ENCODE measurements at places on chromosomes 6 and 20.

DNA sequence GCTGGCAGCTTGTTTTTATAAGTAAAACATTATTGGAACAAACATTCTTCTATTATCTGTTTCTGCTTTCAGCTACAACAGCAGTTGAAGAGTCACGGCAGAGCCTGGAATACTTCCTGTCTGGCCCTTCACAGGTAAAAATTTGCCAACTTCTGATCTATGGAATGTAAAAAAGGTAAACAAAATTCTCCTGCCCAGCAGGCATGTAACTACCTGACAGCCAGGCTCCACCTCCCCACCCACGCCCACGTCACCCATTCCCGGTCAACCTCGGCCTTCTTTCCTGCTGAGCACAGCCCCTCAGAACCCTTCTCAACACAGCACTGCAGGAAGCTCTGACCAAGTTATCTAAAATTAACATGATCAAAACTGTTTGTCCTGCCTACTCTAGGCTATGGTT, 166.0 kb downstream of the DLL1 start:
- DNase-seq: no peak

- no peak for DNase-seq
Measured at GRCh38 chr6:133630651-133631050, 258.3 kb upstream of the TCF21 start.

DNA sequence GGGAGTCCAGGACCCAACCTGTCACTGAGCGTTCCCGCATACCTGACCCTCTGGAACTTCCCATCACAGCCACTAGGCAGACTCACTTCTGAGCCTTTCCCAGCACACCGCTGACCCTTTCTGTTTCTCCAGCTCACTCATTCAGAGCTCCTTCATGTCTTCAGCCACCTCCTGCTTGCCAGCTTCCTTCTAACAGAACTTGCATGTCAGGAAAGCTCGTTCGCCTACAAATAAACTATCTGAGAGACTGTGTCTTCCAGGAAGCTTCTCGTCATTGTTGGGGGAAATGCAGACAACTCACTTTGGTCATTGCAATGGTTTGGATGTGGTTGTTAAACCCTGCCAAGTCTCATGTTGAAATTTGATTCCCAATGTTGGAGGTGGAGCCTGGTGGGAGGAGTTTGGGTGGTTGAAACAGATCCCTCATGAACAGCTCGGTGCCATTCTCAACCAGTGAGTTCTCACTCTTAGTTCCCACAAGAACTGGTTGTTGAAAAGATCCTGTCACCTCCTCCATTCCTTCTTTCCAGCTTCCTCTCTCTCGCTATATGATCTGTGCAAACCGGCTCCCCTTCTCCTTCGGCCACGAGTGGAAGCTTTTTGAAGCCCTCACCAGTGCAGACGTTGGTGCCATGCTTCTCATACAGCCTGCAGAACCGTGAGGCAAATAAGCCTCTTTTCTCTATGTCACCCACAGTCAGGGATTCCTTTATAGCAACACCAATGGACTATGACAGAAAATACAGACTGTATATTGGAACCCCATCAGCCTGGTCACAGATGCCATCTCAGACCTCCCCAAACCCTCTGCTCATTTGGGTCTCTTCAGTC, 1.4 kb upstream of the MUC21 start:
- peak; percentile 88 for DNase-seq

- no peak for DNase-seq
Measured at GRCh38 chr6:5178806-5179205, 81.9 kb downstream of the LYRM4 start.

DNA sequence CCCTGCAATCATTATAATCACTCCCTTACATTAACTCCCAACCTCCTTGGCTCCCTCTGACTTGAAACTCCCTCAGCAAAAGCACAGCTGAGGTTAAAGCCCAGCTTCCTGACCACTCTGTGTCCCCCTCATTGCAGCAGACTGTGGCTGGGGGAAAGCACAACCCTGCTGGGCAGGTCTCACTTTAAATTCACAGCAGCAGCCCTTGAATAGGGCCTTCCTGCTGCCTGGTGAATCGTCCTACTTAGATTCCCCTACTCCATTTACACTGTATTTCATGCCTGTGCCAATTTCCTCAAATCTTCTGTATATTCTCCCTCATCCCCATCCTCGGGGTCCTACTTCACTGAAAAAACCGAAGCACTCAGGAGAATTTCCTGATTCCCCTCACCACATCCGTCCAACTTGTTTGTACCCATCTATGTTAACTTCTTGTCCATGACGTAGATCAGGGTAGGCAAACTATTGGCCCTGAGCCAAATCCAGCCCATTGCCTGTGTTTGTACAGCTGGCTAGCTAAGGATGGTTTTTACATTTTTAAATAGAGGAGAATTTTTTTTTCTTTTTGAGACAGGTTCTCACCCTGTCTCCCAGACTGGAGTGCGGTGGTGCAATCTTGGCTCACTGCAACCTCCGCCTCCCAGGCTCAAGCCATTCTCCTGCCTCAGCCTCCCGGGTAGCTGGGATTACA, 31.5 kb upstream of the GCM1 start:
- DNase-seq: peak; percentile 83
